GM18507 (cell line): ENCODE measurements at places on chromosomes 2 and 18.

DNA sequence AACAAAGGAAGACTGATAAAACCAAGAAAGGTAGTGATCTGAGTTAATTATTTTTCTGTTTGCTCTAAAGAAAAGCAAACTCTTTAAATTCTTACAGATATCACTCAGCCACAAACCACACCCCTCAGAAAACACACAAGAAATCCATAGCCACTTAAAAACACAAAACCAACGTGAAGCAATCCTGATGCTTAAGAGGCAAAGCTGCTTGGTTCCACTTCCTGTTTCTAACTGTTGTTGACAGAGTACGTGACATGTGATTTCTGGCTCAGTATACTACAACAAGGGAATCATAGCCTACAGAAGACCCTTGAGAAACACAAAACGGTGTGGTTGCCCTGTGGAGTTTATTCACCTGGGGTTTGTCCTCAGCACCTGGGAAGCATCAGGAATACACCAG is 240.9 kb upstream of the APCDD1 start:
- DNase-seq = no peak

GRCh38 chr2:19364014-19364413 is 5.6 kb upstream of the OSR1 start:
- DNase-seq = no peak

- no peak for DNase-seq
Measured at GRCh38 chr2:127609818-127610217, 36.1 kb upstream of the GPR17 start.

- no peak for DNase-seq
Measured at GRCh38 chr2:205060269-205060668, 515.0 kb downstream of the PARD3B start.

DNA sequence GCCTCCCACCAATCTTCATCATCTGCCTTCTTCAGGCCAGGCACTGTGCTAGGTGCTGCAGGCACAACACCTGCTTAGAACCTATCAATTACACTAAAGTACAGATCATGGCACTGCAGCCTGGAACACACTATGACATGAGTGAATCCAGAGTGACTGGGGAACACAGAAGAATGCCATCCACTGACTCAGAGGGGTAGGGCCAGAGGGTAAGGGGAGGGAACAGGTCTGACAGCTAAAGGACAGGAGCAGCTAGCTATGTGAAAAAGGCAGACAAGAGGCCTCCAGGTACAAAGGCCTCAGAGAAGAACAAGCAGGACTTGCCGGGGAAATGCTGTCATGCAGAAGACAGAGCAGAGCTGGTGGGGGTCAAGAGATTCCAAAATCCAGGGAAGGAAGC is 53.3 kb upstream of the ACAA2 start:
- DNase-seq = no peak

GRCh38 chr2:15260835-15261234 is 300.3 kb downstream of the NBAS start:
- no peak for DNase-seq

DNA sequence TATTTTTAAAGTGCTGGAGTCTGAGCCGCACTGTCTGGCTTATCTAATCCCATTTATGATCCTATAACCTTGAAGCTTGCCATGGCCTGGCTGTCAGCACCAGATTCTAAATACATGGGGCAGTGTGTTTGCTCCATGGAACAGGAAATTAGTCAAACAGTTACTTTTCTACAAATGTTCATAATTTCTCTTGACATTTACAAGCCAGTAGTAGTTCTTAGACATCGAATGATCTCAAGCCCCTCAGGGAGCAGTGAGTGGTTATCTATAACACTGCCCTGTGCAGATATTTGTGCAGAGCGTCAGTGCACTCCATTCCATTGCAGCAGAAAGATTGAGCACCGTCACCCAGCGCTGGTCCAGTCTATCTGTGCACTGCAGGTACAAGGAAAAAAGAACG is 205.2 kb downstream of the AGPS start:
- DNase-seq = no peak

DNA sequence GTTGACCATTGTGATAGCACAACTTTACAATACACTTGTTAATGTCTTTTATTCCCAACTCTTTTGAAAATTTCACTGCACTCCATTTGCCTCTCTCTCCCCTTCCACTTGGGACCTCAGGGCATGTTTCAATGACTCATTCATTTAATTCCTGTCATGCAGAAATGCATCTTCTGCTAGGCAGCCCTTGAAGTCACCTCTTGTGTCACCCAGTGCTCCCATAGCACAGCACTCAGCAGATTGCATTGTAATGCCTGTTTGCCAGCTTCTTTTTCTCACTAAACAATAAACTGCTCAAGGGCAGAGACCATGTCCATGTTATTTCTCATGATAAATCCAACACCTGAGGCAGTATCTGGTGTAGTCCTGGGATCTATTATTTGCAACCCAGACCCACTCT is 85.9 kb upstream of the ACSL3 start:
- no peak for DNase-seq

DNA sequence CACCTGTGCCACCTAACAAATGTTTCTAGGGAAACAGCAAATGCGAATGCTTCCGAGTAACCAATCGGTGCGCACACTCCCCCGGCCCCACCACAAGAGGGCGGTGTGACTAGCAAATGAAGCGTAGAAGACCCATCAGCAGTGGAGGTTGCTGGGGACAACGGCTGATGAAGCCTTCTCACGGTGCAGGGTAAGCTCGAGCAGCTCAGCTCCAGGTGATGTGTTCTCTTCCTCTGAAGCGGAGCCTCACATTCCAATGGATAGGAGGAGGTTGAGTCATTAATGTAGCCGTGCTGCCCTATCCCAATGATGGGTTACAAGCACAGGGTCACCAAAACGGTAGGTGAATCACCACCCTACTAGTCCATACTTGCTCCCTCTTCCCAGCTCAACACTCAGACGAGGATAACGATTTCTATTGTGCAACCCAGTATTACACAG is 127.6 kb upstream of the TWIST2 start:
- DNase-seq = peak; percentile 9

DNA sequence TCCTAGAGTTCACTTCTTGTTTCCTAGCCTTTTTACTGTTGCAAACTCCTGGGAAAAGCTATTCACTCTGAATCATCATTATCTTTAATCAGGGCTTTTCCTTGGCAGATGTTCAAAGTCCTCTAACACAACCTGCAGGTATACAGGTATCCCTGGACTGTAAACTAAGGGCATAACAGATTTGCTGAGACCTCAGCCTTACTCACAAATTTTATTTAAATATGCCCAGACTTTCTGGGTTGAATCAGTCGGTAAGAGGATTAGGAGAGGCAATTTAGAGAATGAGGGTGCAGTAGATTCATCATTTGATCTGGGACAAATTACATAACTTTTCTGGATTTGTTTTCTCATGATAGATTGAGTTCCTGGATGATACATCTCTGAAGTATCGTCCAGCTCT is 217.8 kb upstream of the STON1 start:
- DNase-seq = no peak

DNA sequence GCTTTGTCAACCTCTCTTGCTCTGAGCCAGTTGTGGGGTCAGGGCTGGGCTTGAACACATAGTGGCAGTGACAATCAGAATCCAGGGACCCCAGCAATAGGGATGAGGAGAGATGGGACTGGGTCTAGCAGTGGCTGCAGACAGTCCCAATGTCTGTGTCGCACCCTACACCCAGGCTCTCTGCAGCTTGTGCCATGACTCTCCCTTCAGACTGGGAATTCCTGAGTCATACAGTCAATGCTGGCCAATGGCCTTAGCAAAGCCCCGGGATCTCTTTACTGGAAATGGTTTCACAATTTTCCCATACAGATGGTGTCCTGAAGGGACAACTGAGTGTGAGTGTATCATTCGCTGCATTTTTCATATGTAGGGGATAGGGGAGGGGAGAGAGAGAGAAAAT is 74.2 kb upstream of the CELF4 start:
- no peak for DNase-seq

DNA sequence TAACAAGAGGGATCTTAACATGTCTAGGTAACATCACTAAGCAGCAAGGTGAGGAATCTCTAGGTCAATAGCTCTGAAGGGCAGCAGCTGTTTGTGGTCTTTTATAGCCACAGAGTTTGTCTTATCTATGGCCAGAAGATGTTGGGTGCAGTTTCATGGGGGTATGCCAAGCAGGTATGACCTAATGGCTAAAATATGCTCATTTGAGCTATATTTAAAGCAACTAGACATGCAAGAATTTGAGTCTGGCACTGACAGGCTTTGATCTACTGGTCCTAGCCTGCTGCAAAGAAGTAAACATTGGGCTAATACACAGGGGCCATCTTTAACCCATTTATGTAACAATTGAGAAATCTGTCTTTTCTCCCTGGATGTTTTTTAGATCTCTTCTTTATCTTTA is 13.9 kb upstream of the UGP2 start:
- DNase-seq = no peak

DNA sequence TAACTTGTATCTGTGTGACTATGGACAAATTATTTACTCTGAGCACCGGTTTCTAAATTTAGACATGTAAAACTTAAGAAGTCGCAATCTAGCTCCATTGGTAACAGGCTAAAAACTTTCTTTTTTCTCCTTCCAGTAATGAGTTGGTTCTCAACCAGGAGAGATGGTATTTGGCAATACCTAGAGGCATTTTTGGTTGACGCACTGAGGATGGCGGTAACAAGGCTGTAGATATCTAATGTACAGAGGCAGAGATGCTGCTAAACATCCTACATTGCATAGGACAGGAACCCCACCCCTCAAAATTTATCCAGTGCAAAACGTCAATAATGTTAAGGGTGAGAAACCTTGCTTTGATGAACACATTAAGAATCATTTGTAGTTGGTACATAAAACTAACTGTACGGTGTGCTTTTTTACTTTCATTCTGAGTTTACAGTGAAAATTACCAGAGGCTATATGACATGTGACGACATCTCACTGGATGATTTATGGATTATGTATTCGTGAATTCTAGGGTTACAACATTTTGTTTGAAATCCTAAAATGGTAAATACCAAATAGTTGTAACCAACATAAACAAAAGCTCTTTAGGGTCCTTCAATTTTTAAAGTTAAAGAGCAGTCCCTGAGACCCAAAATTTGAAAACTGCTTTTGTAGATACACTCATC is 91.3 kb downstream of the TLK1 start:
- no peak for DNase-seq

DNA sequence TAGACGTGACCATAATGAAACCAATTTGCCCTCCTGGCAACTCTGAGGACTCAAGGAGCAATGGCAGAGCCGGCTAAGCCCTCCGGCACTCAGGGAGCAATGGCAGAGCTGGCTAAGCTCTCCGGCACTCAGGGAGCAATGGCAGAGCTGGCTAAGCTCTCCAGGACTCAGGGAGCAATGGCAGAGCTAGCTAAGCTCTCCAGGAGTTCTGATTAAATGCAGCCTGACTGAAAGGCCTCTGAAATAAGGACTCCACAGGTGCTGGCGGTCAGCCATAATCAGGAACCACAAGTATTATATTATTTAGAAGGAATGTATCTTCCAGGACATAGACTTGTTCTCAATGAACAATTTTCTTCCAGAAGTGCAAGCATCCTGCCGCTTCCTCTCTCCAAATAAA is 65.2 kb downstream of the C2orf76 start:
- DNase-seq = no peak

GRCh38 chr18:30970196-30970816 is 72.2 kb downstream of the DSC3 start:
- no peak for DNase-seq
